Cortex of kidney (tissue), 1 donor: ENCODE measurements at places on chromosomes 7 and 10.

GRCh38 chr10:2111965-2112364 lies 374.6 kb upstream of the ADARB2 start:
- DNase-seq, result no peak

GRCh38 chr7:22488643-22489462 lies 11.1 kb downstream of the STEAP1B start:
- DNase-seq, result no peak

- DNase-seq, result no peak
These were observed 109.4 kb downstream of the HIBADH start for GRCh38 chr7:27553273-27553672.

DNA sequence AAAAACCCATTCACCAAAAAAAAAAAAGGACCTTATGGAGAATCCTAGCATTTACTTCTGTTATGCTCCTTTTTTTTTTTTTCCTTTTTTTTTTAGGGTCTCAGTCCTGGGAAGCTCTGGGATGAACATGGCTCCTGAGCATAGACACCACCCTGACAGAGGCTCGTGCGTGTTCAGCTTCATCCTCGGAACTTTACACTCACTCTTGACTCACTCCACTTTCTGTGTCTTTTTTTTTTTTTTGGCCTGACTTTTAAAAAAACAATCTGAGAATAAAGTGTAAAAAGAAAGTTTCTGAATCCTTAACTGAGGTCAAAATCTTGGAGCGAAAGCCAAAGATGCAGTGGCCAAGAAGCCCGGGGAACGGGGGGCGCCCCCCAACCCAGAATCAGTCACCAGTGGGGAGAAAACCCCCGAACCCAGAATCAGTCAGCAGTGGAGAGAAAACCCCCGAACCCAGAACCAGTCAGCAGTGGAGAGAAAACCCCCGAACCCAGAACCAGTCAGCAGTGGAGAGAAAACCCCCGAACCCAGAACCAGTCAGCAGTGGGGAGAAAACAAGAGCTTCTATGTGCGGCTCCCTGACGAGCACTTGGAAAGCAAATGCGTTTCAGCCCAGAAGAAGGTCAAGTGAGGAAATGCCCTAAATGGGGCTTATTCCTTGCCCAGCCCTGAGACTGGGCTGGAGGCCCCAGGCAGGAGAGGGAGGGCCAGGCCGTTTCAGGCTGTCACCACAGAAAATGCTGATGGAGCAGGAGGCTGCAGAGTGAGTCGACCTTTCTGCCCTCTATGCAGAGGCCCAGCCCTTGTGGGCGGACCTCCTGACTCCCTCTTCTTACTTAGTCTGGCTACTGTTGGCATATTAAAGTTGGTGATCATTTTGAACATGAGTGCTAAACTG lies 19.0 kb upstream of the PFKP start:
- no peak for DNase-seq

GRCh38 chr7:54339073-54339472 lies 203.1 kb upstream of the VSTM2A start:
- DNase-seq, result no peak

- DNase-seq, result no peak
These were observed 347.7 kb downstream of the FRMD4A start for GRCh38 chr10:13983035-13983434.

GRCh38 chr7:85529201-85529600 lies 342.3 kb upstream of the SEMA3D start:
- no peak for DNase-seq

- DNase-seq, result no peak
These were observed 1202.5 kb downstream of the DNAJB9 start for GRCh38 chr7:109772161-109772560.

DNA sequence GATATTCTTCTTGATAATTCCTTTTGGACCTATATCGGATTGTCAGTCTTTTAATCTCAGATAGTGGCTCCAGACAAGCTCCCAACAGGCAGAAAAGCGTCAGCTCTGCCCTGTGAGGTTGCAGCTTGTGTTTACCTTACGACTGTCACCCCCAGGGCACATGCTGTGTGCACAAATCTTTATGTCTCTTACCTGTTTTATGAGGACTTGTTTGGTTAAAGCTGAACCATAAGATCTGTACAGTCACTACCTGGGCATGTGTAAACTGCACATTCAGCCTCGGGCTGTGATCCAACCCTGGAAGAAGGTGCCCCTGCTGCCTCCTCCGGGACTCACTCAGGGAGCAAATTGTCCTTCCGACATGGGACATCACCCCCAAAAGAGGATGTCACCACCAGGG lies 119.8 kb downstream of the GALNT17 start:
- no peak for DNase-seq

- DNase-seq, result no peak
These were observed 52.9 kb downstream of the ZRANB1 start for GRCh38 chr10:124994573-124995473.

DNA sequence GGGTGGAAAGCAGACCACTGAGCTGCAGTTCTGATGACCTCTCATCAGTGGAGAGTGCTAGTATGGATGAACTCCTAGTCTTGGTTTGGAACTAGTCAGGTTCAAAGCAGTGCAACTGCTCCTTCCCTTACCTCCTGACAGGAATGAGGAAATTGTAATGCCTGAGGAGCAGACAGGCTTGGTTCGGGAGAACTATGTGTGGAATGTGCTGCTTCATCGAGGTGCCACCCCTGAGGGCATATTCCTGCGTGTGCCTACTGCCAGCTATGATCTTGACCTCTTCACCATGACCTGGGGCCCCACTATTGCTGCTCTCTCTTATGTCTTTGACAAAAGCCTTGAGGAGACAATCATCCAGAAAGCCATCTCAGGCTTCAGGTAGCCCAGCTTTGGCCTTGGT lies 27.4 kb upstream of the NFKB2 start:
- DNase-seq, result no peak

- DNase-seq, result no peak
These were observed 24.8 kb downstream of the OR9A2 start for GRCh38 chr7:143002106-143002505.

DNA sequence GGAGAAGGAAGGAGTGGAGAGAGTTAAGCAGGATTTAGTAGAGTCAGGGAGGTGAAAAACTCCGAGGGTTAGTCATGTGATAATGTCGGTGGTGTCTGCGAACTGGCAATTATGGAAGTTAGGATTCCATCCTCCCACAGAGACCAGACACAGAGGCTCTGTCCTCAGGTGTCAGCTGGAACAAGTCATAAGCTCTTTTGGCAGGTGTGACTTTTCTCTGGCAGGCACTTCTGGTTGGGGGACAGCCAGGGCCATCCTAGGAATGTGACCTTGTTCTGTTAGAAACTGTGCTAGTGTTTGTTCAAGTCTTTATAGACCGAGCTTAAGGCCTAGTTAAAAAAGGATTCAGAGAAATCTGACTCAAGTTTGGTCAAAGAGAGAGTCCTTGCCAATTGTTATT lies 371.0 kb downstream of the DPP6 start:
- no peak for DNase-seq

DNA sequence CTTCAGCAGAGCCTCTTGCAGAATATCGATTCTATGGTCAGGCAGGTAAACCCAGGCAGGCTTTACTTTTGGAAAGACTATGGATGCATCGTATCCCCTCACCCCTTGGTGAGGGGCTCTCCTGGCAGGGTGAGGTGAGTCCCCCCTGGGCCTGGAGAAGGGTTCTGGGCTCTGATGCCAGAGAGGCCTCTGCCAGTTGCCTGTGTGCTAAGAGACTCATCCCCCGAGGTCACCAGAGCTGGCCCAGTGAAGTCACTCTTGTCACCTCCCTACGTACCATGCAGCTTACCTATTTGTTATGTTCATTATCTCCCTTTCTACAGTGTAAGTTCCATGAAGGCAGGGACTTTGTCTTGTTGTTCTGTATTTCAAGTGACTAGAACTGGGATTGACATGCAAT lies 51.3 kb downstream of the TSPAN15 start:
- DNase-seq, result no peak

- DNase-seq, result no peak
These were observed 50.5 kb upstream of the FOXK1 start for GRCh38 chr7:4631380-4632179.

DNA sequence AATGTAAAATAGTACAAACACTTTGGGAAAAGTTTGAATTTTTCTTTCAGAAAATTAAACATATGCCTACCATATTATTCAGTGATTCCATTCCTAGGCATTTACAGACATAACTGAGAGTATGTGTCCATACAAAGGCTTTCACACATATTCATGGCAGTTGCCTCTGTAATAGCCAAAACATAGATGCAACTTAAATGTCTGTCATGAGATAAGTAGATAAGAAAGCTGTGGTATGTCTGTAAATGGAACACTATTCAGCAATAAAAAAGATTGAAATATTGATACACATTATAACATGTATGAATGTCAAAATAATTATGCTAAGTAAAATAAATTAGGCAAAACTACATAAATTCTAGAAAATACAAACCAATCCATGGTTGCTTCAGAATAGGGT lies 964.5 kb upstream of the MBL2 start:
- DNase-seq, result no peak

DNA sequence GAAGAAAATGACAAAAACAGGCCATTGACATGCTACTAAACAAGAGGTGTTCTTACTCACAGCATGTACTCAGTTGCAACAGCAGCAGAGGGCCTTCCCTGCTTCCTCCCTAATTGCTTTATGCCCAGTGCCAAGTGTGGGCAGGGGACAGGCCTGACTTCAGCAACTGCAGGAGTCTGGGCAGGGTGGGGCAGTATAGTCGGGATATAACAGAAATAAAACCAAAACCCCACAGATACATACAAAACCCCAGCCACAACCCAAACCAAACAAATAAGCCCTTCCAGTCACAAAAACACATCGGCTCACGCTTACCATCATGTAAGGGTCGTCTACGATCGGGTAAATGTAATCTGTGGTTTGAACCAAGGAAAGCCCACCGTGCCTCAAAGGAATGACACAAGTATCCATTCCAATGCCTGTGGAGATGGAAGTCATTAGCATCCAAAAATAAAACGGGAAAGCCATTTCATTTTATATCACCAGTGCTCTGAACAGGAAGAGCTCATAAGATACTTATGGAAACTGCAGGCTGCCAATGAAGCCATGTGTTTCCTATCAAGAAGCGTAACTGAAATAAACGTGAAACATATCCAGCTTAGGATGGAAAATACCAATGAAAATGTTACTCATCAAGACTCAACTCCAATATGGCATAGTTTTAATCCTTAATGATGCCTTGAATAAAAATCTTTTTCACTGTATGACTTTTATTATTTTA lies 9.5 kb downstream of the SEPHS1 start:
- no peak for DNase-seq

GRCh38 chr10:123703195-123703790 lies 37.1 kb downstream of the GPR26 start:
- DNase-seq, result no peak

DNA sequence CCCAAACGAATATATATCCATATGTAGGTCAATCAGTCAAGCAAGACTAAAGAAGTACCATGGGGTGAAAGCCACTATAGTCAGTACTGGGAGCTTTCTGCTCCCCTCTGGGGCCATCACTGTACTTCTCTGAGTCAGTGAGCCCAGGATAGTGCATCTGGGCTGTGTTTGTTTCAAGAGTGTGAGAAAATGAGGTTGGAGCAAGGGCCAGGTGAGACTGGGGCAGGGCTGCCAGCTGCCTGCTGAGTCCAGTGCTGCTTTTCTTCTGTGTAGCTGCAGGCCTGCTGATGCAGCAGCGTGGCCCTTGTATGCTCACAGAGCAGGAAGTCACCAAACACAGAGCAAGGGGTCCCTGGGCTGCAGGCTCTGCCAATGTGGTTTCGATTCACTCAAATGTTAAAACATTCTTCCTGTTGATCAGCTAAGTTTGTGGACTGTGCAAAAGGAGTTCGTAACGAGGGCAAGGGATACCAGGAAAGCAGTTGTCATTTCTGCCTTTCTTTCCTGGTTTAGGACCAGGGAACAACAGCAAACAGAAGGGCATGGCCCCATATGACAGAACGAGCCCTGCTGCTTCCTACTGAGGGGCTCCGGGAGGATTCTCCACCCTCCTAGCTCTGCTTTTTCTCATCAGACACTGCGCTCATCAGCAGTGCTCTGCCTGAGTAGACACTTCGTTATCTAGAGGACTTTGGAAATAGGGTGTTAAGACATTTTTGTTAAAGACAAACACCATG lies 65.4 kb upstream of the TNS3 start:
- DNase-seq, result no peak

- DNase-seq, result no peak
These were observed 1.5 kb downstream of the RGS10 start for GRCh38 chr10:119541046-119541445.
